ENCODE measurements at places on chromosomes 4 and X. TPM values are rescaled to one million over a fixed set of nuclear protein-coding genes. Genes with fewer than 3 reads are reported as not detected.

The PDE6B gene
- 2.8 TPM for total RNA-seq

The CENPI gene
- 4.9 TPM for total RNA-seq

The SPANXN4 gene
- not detected for total RNA-seq

The JAKMIP1 gene
- not detected for total RNA-seq

The CDS1 gene
- total RNA-seq: 0.26 TPM

The SRD5A3 gene
- total RNA-seq: 5.0 TPM

The SPANXC gene
- total RNA-seq: not detected

GRCh38 chrX:56319165-56319564, 87.0 kb downstream of the KLF8 start:
- H3K27ac ChIP-seq: no peak overlapping the region
- no peak for DNase-seq
- no peaks in the 10 kb centered on the region for H3K4me1 ChIP-seq
- no peaks in the 10 kb centered on the region for H3K27me3 ChIP-seq
- no peaks in the 10 kb centered on the region for H3K36me3 ChIP-seq

- H3K27ac ChIP-seq: no peak overlapping the region
- DNase-seq: no peak
- H3K4me3 ChIP-seq: no peak overlapping the region
- no peaks in the 10 kb centered on the region for H3K36me3 ChIP-seq
- H3K27me3 ChIP-seq: no peaks in the 10 kb centered on the region
Measured at GRCh38 chrX:38080808-38081207, 74.5 kb downstream of the SYTL5 start.

DNA sequence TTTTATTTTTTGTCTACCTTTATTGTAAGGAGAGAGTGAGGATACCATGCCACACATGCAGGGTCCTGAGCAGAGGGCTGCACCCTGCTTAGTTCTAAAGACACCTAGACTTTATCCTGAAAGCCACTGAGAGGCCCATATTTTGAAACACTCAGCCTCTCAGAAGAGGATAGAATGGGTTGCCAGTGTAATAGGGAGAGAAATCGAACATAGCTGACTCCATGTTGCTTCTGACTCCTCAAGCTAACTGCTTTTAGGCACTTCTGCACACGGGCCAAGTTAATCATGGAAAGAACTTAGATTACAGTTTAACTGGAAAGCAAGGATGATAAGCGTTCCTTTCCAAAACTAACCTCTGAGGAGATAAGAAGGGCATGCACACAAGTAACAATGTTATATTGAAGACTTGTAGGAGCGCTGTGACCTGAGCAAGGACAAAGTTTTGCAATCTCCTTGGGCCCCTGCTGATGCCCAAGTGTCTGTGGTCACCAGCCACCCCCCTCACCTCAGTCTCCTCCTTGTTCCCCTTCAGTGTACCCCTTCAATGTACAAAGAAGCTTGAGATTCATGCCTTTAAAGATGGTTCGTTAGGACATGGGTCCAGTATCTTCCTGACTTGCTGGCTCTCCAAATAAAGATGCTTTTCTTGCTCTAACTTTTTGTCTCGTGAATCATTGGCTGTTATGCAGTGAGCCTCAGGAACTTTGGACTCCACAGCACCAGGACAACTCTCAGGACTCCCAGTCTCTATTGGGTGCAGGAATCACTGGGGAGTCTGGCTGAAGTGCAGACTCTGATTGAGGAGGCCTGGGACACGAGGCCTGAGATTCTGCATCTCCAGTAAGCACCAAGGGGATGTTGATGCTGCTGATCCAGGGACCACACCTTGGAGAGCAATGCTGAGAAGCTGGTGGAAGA, 25.4 kb upstream of the CD99 start:
- H3K4me1 ChIP-seq: no peaks in the 10 kb centered on the region
- no peak overlapping the region for H3K27ac ChIP-seq
- no peaks in the 10 kb centered on the region for H3K27me3 ChIP-seq
- no peak overlapping the region for H3K4me3 ChIP-seq
- no peaks in the 10 kb centered on the region for H3K36me3 ChIP-seq

DNA sequence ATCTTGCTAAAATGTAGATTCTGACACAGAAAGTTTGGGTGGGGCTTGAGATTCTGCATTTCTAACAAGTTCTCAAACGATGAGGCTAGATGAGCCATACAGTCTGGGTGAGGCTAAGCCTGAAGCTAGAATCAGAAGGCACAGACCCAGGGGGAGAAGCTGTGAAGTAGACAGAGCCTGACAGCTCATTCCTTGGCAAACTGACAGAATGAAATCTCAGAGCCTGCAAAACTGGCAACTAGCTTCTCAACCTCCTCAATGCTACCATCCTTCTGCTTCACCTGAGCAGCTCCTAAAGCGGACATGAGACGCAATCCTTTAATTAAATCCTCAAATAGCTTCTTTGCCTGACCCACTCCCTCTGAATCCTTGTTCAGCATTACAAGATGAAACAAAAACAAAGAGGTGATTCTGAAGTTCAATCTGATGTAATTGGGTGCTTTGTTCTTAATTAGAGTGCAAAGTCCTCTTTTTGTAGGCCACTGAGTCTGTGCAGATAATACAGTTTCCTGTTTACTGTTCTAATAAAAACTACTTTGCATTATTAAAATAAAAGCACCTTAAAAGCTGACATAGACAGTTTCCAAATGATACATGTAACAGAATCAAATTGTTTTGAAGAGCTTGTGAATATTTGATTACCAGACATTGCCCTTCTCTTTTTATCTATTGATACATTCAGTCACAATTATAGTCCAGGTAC, 71.0 kb upstream of the BMP2K start:
- DNase-seq: peak; percentile 80
- no peak overlapping the region for H3K4me3 ChIP-seq
- H3K27ac ChIP-seq: no peak overlapping the region
- H3K4me1 ChIP-seq: no peaks in the 10 kb centered on the region
- H3K27me3 ChIP-seq: no peaks in the 10 kb centered on the region
- no peaks in the 10 kb centered on the region for H3K36me3 ChIP-seq

DNA sequence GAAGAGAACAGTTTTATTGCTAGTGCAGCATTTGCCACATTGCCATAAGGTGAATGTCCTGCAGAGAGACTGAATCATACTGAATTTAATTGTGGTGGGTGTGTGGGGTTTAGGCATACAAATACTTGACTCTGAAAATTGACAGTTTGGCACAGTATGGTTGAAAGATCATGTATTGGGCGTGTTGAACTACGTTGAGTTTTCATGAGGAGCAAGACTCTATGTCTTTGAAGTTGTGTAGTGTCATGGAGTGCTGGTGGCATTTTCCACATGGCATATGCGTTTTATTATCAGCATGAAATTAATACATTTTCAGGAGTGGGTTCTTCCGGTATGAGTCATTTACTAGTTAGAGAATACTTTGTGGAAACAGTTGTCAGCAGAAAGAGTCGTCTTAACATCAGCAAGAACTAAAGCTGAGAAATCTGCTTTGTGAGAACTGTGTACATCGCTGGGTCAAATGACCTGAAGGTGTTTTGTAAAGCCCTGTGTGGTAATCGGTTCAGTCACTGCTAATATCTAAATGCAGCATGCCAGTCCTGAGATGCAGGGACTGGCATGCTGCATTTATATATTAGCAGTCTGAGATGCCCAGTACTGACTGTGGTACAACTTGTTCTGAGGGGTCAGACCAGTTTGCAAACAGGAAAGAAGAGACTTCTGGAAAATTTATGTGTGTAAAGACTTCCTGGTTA, 50.3 kb downstream of the ARHGAP10 start:
- H3K36me3 ChIP-seq: no peaks in the 10 kb centered on the region
- H3K4me3 ChIP-seq: no peak overlapping the region
- peak; percentile 65 for DNase-seq
